ENCODE measurements at places on chromosomes 4 and X.

DNA sequence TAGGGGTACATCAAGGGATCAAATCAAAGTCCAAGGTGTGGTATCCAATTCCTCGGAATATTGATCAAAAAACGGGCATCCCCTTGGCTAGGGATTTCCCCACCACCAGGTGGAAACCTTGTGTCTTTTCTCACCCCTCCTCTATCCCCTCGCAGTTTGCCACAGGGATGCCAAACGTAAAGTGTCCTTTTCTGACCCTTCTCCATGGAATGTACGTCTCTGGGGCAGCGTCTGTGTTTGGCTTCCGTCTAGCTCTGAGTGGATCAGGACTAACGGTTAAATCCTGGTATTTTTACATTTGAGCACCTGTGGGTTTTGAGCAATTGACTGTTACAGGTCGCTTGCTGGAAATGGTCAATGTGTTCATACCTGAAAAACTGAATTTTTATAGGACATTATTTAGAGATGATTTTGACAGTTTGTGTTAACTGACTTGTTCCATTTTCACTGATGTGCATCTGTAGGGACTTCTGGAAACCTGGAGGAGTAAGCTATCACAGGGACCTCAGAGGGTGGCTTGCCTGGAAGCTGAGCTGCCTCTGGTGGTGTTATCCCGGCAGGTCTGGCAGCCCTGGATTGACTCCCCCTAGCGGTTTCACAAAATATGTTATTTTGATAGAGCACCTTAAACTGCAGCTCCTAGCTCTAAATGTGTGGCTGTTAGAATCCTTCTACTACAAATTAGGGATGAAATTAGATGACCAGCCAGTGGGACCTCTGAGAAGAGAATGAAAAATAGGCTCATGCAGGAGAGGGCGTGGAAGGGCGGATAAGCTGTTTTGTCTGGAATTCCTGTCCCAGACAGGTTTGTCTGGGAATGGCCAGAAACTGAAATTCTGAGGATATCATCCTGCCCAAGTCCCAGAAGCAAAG, 8.8 kb upstream of the MGST2 start:
- peak; percentile 69 for DNase-seq

- DNase-seq, result peak; percentile 46
Measured at GRCh38 chrX:119755981-119756533, 2.3 kb upstream of the SOWAHD start.

DNA sequence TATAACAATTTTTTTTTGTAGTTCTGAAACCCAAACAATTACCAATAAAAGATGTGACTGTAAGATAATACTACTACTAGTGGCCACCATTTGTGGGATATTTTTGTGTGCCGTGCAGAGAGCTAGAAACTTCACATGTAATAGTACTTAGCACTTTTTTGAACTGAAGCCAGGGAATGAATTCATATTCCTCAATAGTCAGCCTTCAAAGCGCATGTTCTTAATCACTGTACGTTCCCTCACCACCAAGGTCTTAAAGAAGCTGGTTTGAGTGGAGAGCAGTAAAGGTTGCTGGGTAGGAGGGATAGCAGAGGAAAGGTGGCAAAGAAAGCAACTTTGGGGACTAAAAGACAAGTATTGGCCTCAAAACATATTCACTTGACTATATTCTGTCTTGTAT, 9.6 kb upstream of the RUFY3 start:
- DNase-seq, result no peak

GRCh38 chrX:41737065-41737464, 13.1 kb downstream of the GPR82 start:
- DNase-seq, result peak; percentile 32

DNA sequence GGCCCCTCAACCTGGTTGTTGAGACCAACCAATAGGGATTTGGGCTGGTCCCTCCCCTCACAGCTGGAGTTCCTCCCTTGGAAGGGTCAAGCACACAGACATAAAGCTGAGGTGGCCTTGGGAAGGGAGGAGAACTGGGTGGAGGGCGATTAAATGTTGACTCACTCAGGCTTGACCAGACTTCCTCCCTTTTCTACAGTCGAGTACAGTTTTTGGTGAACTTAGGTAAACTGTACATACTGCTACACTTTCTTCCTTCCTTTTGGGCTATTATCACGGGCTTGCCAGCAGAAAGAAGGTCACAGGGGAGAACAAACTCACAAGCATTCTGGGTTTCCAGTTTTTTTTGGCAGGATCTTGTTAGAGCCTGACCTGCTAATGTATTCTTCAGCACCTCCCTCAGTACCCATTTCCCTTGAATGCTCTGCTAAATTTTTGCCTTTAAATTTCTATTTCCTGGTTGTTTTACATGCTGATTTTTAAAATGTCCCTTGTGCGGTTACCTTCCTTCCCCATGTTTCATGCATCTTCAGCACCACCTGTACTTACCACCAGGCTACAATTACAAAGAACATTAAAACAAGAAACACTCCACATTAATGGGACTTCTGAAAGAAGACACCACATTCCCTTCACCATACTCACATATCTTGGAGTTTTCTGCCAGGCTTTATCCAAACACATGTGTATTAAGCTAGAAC, 135.2 kb upstream of the RASGEF1B start:
- no peak for DNase-seq

DNA sequence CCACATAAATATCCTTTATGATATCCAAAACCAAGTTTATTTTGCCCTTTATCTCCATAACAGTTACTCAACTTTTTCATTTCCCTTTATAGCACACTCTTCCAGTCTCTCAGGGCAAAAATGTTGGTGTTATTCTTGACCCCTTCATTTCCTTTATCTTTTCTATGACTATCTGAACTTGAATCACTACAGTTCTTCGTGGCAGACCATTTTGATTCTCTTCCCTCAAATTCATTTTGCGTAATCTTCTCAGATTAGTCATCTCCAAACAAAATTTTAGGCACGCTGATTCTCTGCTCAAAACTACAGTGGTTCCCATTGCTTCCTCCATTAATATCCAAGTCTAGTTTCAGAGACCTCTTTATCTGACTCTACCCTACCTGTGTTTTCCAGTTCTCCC, 26.1 kb downstream of the RUFY3 start:
- DNase-seq, result no peak

DNA sequence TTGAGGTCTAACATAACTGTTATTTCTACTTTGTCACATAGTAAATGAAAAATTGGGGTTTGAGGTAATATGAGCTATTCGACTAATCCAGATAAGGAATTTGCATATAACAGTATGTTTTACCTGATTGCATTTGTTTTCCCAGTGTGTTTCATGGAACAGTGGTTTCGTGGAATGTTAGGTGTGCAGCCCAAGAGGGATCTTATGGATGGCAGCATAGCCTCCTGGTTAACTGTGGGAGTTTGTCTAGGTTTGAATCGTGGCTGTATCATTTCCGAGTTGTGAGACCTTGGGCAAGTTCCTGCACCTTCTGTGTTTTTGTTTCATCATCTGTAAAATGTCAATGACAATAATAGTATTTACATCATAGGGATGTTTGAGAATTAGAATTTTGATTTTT, 7.9 kb downstream of the BMPR1B start:
- no peak for DNase-seq

DNA sequence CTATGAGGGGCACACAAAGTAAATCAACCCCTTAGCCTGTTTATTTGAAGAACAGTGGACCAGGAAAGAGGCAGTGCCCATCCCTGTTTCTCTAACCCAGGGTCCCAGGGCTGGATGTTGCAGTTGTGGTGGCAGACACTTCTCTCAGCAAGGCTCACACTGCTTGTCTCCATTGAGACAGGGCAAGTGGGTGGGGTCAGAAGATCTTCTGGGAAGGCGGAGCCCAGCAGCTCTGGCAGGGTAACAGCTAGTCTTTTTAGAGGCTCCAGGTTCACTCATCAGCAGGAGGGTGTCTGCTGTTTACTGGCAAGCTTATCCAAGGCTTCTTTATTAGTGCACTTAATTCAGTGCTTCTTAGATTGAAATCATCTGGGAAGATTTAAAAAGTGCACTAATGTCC, 659.8 kb upstream of the DIPK2B start:
- DNase-seq, result no peak

DNA sequence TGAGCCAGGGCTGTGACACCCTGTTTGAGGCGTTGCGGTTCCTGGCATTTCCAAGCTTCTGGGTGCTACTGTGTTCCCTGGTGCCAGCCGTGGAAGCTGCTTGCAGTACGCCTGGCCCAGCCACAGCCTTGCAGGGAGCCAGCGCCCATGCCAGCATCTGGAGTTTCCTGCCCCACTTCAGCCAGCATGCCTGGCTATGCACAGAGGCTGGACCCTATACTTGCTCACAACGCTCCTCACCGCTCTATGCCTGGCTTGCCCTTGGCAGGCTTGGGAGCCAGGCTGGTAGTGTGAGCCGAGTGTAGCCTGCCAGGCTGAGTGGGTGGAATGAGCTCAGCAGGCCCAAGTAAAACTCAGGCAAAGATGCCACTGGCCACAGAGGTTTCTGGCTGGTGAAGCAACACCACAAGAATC, 22.4 kb downstream of the PRRG1 start:
- no peak for DNase-seq

DNA sequence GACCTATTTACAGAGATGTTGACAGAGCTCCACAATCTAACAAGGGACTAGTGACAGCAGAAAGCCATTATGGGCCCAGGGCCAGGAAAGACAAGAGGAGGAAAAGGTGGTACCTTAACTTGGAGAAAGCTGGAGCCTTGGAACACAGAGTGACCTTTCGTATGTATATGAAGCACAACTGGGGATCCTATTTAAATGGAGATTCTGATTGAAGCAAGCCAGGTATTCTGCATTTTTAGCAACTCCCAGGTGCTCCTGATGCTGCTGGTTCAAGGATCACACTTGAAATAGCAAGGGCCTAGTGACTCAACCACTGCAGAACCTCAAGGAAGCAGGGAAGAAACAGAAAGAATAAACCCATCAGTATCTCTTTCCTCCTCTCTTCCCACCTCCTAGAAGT, 99.4 kb downstream of the TMEM47 start:
- no peak for DNase-seq

GRCh38 chr4:103118166-103118565, 18.5 kb upstream of the BDH2 start:
- no peak for DNase-seq

DNA sequence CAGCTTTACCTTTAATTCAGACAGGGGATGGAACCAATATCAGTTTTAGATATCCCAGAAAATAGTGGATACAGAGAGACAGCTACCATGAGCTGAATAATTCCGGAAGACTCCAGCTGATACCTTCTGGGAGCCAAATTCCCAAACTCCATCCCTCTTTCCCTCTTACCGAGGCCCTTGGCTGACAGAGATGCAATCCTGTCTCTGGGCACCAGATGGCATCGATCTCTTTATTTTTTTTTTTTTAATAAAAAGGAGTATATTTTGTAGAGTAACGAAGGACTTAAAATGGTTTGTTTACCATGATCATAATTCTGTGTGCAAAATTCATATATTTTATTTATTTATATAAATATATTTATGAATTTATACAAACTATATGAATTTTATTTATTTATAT, 31.0 kb downstream of the RAB40A start:
- DNase-seq, result no peak

DNA sequence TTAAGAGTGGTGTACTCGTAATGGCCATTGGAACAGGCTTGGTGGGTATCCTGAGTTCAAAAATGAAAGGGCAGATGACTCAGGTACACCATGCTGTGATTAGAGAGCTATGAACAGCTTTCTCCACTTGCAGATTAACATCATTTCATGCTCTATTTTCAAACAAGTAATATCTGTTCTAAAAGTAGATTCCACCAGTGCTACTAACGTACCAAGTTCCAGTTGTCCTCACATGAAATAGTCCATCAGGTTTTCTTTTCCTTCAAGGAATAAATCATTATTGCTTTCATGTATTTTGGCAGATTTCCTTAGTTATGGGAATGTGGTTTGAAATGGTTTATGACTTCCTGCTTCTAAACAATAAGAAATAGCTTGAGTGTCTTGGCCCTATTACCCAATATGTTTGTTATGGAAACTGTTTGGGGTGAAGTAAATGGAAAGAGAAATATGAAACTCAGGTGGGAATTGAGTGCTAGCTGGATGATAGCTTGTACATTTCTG, 49.9 kb downstream of the PCDH7 start:
- DNase-seq, result no peak

- DNase-seq, result no peak
Measured at GRCh38 chrX:104427073-104427472, 138.9 kb upstream of the IL1RAPL2 start.

- no peak for DNase-seq
Measured at GRCh38 chr4:5218376-5219069, 167.2 kb downstream of the STK32B start.

GRCh38 chr4:42570221-42570620, 86.7 kb downstream of the ATP8A1 start:
- no peak for DNase-seq

- no peak for DNase-seq
Measured at GRCh38 chrX:27599928-27600327, 9.8 kb downstream of the DCAF8L2 start.

DNA sequence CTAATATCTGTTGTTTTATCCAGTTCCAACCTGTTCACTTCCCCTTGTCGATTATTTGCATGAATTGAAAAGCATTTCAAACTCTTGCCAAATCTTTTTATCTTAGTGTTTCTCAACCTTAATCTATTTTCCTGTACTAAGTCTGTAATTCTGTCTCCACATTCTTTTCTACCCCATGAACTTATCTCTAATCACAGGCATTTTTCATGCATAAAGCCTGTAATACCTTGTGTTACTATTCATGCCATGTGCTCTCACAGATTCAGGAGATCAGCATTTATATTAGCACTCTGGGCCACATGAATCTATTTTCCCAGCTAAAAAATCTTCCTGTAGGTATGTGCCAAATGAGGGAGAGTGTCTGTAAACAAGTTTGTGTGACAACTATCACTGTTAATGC, 1360.9 kb downstream of the STIM2 start:
- no peak for DNase-seq

- DNase-seq, result no peak
Measured at GRCh38 chr4:7531640-7531994, 96.9 kb upstream of the PSAPL1 start.
